ENCODE measurements at places on chromosomes 4 and X. TPM values are rescaled to one million over a fixed set of nuclear protein-coding genes. Genes with fewer than 3 reads are reported as not detected.
A peak's percentile ranks its signal among the peaks of the same experiment; 100 is the strongest.

ADH1A gene
- total RNA-seq = not detected

WDR17 gene
- 6.3 TPM for total RNA-seq

ARSJ gene
- 13.3 TPM for total RNA-seq

CSAG1 gene
- not detected for total RNA-seq

SOWAHD gene
- total RNA-seq = not detected

TSPYL2 gene
- total RNA-seq = 19.9 TPM

RAP2C gene
- total RNA-seq = 28.4 TPM

CITED1 gene
- not detected for total RNA-seq

DNA sequence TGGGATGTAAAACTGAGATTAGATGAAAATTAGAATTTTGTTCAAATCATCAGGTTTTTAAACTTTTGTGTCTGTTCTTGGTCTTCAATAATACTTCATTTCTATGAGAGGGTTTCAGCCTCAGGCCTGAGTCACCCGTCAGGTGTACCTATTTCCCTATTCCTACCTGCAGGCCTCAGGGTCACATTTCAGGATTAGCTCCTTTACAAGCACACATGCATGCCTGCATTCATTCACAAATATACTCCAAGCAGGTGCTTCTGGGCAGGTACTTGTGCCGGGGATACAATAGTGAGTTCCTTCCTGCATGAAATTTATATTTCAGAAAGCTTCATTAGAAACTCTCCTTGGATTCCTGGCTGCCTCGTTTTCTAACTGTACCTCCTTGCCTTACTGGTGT lies 114.9 kb downstream of the SHISA3 start:
- no peaks in the 10 kb centered on the region for H3K36me3 ChIP-seq
- H3K4me1 ChIP-seq = no peaks in the 10 kb centered on the region
- no peaks in the 10 kb centered on the region for H3K27me3 ChIP-seq
- no peak overlapping the region for H3K27ac ChIP-seq

GRCh38 chr4:10715135-10715534 lies 30.6 kb upstream of the CLNK start:
- H3K27me3 ChIP-seq = no peaks in the 10 kb centered on the region
- H3K4me1 ChIP-seq = no peaks in the 10 kb centered on the region
- H3K4me3 ChIP-seq = no peak overlapping the region
- no peak overlapping the region for H3K27ac ChIP-seq
- no peaks in the 10 kb centered on the region for H3K36me3 ChIP-seq

DNA sequence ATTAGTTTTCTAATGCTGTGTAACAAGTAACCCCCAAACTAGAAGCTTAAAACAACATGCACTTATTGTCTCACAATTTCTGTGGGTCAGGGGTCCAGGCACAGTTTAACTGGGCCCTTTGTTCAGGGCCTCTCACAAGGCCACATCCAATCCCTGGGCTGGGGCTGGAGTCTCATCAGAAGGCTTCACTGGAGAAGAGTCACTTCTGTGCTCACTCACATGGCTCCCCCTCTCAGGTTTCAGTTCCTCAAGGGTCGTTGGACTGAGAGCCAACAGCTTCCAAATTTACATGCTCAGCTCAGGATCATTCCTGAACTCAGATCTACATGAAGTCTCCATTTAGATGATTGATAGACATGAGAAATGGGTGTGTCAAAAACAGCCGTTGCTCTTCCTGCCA lies 77.1 kb downstream of the EVC start:
- no peaks in the 10 kb centered on the region for H3K36me3 ChIP-seq
- H3K27ac ChIP-seq = no peak overlapping the region
- H3K4me3 ChIP-seq = no peak overlapping the region
- DNase-seq = no peak

DNA sequence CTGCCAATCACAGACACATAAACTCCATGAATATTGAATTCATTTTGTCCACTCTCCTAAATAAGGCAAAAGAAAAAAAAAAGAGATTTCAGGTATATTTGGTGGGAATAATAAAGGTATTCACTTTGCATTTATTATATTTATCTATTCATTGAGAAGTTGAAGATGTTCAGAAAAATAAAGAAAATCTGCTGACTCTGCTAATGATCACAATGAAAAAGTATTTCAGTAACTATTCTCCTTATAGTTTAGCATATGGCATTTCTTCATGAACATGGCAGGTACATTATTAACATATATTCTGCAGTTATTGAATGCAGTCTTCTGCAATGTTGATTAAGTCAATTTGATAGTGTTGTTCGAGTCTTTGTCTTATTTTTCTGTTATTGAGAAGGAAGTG lies 202.5 kb upstream of the ANKRD50 start:
- no peak overlapping the region for H3K4me3 ChIP-seq
- no peaks in the 10 kb centered on the region for H3K27me3 ChIP-seq
- no peak for DNase-seq
- H3K27ac ChIP-seq = no peak overlapping the region

DNA sequence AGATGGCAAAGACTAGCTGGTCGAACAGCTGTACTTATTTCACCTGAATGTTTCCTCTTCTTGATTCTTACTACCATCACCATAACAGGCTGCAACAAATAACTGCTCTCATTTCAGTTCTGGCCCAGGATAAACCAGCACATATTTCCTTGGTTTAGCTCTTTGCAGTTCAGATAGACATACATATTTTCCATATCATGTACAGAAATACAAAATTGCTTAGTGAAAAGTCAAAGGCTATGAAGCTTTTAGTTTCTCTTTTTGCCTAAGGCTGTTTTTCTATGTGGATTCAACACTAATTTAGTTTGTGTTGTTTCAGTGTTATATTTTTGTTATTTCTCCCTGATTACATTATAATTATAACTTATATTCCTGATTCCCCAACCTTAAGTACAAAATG lies 103.6 kb upstream of the BMP3 start:
- H3K27me3 ChIP-seq = no peaks in the 10 kb centered on the region
- H3K36me3 ChIP-seq = no peaks in the 10 kb centered on the region
- H3K27ac ChIP-seq = no peak overlapping the region
- no peaks in the 10 kb centered on the region for H3K4me1 ChIP-seq
- no peak for DNase-seq

DNA sequence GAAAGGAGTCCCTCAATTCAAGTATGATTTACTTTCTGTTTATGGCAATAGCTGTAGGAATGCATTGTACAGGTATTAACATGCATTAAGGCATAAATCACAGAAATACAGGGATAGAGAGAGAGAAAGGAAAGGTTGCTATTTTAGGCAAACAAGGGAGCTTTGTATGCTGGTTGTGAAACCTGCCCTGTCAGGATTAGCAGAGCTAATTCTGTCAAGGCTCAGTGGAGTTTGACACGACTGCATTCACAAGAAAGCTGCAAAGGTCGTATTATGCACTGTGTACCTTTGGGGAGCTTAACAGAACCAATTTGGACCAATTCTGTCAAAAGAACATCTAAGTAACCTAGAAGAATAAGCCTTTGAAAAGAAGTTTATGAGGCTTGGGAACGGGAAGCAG lies 239.3 kb downstream of the GRIA2 start:
- no peaks in the 10 kb centered on the region for H3K27me3 ChIP-seq
- no peak overlapping the region for H3K27ac ChIP-seq
- no peaks in the 10 kb centered on the region for H3K36me3 ChIP-seq
- H3K4me1 ChIP-seq = peaks cover 8% of the 10 kb centered on the region
- no peak for DNase-seq
- H3K4me3 ChIP-seq = no peak overlapping the region

DNA sequence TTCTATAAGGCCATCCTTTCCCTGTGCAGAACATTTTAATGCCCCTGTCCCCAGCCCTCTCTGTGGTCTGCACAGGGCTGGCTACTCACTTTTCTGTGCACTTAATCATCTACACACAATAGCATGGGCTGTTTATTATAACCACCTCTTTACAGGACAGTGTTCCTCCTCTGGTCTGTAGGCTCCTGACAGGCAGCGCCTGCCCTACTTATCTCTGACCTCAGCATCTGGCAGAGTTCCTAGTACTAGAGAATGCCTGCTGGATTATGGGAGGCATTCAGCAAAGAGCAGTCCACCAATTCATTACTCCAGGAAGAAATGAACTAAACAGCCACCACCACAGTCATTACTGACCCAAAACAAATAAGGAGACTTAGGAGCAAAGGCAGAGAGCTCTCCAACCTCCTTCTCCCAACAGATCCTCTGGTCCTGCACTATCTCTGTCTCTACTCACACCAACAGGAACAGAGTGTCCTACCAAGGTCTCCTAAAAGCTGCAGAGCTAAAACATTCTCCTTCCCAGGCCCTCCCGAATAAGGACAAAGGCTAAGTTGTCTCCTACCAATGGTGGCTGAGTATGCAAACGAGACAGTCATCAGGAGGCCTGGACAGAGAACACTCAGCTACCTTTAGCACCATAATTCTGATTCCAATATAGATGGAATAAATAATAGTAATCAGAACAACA lies 279.2 kb downstream of the QDPR start:
- H3K27ac ChIP-seq = no peak overlapping the region
- H3K4me1 ChIP-seq = no peaks in the 10 kb centered on the region
- H3K4me3 ChIP-seq = no peak overlapping the region

DNA sequence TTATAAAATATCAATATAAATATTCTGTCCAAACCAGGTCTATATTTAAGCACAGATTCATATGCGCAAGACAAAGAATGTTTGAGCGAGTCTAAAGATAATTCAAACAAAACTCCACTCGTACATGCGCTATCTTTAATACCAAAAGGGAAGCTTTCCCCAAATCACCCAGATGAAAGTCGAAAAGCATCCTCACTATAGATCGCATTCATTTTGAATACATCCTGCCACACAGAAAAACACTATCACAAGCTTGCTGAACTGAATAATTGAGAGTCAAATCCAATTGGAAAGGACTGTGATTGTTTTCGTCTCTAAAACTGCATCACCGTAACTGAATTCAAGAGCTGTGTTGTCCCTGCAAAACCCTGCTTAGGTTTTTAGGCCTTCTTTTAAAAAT lies 685 bp downstream of the TASL start:
- H3K36me3 ChIP-seq = no peaks in the 10 kb centered on the region
- no peak overlapping the region for H3K27ac ChIP-seq
- no peaks in the 10 kb centered on the region for H3K27me3 ChIP-seq
- DNase-seq = no peak

DNA sequence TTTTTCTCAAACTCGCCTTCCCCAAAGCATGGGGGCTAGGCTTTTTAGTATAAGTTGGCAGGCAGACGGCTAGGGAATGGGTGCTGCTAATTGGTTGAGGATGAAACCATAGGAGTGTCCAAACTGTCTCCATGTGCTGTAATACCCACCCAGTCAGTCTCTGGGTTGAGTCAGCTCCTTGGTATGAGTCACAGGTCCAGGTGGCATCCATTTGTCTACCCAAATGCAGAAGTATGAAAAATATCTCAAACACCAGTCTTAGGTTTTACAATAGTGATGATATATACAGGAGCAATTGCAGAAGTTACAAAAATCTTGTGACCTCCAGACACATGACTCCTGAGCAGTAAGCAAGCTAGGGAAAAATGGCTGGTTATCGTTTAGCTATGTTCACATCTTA lies 27.4 kb upstream of the CCSER1 start:
- no peaks in the 10 kb centered on the region for H3K27me3 ChIP-seq
- H3K36me3 ChIP-seq = no peaks in the 10 kb centered on the region
- no peak overlapping the region for H3K27ac ChIP-seq

- peak overlapping the region; percentile 16 for H3K4me3 ChIP-seq
- peaks cover 55% of the 10 kb centered on the region for H3K4me1 ChIP-seq
- peak overlapping the region; percentile 60 for H3K27ac ChIP-seq
Measured at GRCh38 chr4:94469221-94469784, 17.6 kb downstream of the PDLIM5 start.

- H3K27ac ChIP-seq = no peak overlapping the region
- no peaks in the 10 kb centered on the region for H3K27me3 ChIP-seq
- no peak overlapping the region for H3K4me3 ChIP-seq
- no peaks in the 10 kb centered on the region for H3K4me1 ChIP-seq
- no peak for DNase-seq
- H3K36me3 ChIP-seq = no peaks in the 10 kb centered on the region
Measured at GRCh38 chr4:177228599-177228998, 81.1 kb upstream of the NEIL3 start.

DNA sequence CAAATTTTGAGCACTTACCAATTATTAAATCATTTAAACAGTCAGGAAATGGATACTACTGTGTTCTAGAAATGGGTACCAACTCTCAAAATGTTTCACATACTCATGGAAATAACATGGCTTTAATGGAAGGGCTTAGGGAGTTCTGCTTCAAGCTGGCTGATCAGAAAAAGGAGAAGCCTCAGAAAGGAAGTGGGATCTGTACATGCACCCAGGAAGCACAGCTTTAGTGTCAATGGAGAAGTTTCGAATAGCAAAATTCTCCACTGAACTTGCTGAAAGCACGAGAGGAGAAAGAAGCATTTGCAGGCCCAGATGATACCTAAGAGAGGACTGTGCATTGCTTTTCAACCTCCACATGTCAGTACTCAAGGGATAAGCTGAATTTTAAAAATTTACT lies 11.1 kb upstream of the HS3ST1 start:
- no peak overlapping the region for H3K4me3 ChIP-seq
- H3K4me1 ChIP-seq = peaks cover 9% of the 10 kb centered on the region
- H3K27me3 ChIP-seq = no peaks in the 10 kb centered on the region
- DNase-seq = no peak
- peaks cover 20% of the 10 kb centered on the region for H3K36me3 ChIP-seq
- H3K27ac ChIP-seq = no peak overlapping the region

GRCh38 chrX:23932046-23932445 lies 24.2 kb downstream of the CXorf58 start:
- no peak overlapping the region for H3K4me3 ChIP-seq
- DNase-seq = no peak
- H3K4me1 ChIP-seq = no peaks in the 10 kb centered on the region
- H3K27me3 ChIP-seq = no peaks in the 10 kb centered on the region
- H3K27ac ChIP-seq = no peak overlapping the region
- no peaks in the 10 kb centered on the region for H3K36me3 ChIP-seq

GRCh38 chrX:49249071-49249470 lies 13.8 kb downstream of the CCDC22 start:
- H3K27me3 ChIP-seq = no peaks in the 10 kb centered on the region
- no peak for DNase-seq
- H3K4me3 ChIP-seq = no peak overlapping the region
- no peaks in the 10 kb centered on the region for H3K4me1 ChIP-seq
- H3K36me3 ChIP-seq = peaks cover 22% of the 10 kb centered on the region

- peaks cover 13% of the 10 kb centered on the region for H3K36me3 ChIP-seq
- H3K4me3 ChIP-seq = no peak overlapping the region
- no peak overlapping the region for H3K27ac ChIP-seq
- DNase-seq = no peak
- peaks cover 20% of the 10 kb centered on the region for H3K27me3 ChIP-seq
Measured at GRCh38 chr4:13540446-13541175, 3.7 kb downstream of the NKX3-2 start.

- H3K4me3 ChIP-seq = no peak overlapping the region
- DNase-seq = no peak
- H3K27ac ChIP-seq = no peak overlapping the region
Measured at GRCh38 chr4:150045410-150045809, 32.8 kb upstream of the DCLK2 start.

- no peak for DNase-seq
- no peak overlapping the region for H3K27ac ChIP-seq
- no peaks in the 10 kb centered on the region for H3K4me1 ChIP-seq
- H3K27me3 ChIP-seq = no peaks in the 10 kb centered on the region
Measured at GRCh38 chr4:5118091-5118786, 67.0 kb downstream of the STK32B start.

GRCh38 chrX:3312109-3312508 lies 34.3 kb downstream of the MXRA5 start:
- peaks cover 27% of the 10 kb centered on the region for H3K27me3 ChIP-seq
- H3K4me1 ChIP-seq = no peaks in the 10 kb centered on the region
- no peak overlapping the region for H3K27ac ChIP-seq
- H3K36me3 ChIP-seq = no peaks in the 10 kb centered on the region
- no peak overlapping the region for H3K4me3 ChIP-seq
- no peak for DNase-seq

Measured in Calu3 (cell line).